Activated T-cell treated with anti-CD3 and anti-CD28 coated beads, Interleukin-2, amount 50 U/mL, for 72 hours (primary cell): ENCODE measurements at places on chromosomes 6 and 20. TPM values are rescaled to one million over a fixed set of nuclear protein-coding genes. Genes with fewer than 3 reads are reported as not detected.

DNA sequence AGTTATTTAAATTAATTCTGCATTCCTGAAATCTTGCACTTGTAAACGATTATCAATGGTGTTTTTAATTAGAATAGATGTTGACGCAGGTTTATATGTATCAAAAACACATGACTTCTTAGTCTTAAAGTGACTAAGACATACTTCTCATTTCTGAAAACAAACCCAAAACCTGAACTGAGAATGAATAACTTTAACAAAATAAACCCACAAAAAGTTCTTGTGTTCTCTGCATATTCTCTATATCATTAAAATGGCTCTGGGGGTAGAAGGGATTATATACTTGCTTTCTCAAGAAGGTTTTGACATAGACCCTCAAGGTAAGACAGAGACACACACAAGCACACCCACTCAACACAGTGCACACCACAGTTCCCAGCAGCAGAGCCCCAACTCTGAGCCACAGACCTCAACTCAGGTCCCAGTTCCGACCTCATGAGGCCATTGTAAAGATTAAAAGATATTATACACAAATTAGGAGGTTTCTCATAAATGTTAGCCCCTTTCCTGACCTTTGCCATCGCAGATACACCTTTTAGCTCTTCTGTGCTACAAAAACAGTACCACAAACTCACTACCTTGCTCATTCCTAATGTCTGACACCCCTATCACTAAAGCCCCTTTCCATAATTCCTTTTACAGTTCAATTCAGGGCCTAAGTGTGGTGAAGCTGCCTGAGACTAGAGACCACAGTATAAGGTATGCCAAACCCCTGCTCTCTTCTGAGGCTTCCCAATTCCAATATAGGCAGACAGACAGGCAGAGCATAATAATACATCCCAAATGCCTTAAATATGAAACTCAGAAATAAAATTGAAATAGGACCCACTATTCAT, 267.8 kb downstream of the PTPRK start:
- peak overlapping the region; percentile 25 for H3K4me3 ChIP-seq
- peak overlapping the region; percentile 79 for H3K27ac ChIP-seq
- H3K4me1 ChIP-seq: peaks cover 21% of the 10 kb centered on the region
- DNase-seq: peak; percentile 43
- peaks cover 1% of the 10 kb centered on the region for H3K36me3 ChIP-seq

DNA sequence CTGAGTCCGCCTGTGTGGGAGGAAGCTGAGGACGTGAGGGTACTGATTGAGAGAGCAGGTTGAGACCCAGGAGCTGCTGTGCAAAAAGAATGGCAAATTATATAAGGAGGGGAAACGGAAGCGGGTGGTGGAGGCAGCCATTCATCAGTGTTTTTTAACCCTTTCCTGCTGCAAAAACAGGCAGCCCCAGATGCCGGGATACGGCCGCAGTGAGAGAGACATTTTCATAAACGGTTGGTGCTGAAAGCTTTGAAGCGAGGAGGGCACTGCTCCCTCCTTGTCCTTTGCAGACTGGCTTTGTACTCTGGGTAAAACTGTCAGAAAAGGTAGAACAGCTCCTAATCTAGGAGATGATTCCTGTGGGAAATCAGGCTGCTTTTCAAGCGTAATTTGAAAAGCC, 56.4 kb downstream of the TTI1 start:
- H3K4me1 ChIP-seq: peaks cover 6% of the 10 kb centered on the region
- no peaks in the 10 kb centered on the region for H3K27me3 ChIP-seq
- no peak overlapping the region for H3K27ac ChIP-seq
- H3K4me3 ChIP-seq: no peak overlapping the region
- DNase-seq: no peak

GRCh38 chr6:132484680-132485018, 28.3 kb downstream of the STX7 start:
- no peaks in the 10 kb centered on the region for H3K27me3 ChIP-seq
- H3K36me3 ChIP-seq: no peaks in the 10 kb centered on the region
- H3K27ac ChIP-seq: no peak overlapping the region
- peaks cover 21% of the 10 kb centered on the region for H3K4me1 ChIP-seq
- no peak overlapping the region for H3K4me3 ChIP-seq

- H3K4me1 ChIP-seq: no peaks in the 10 kb centered on the region
- H3K27ac ChIP-seq: no peak overlapping the region
- no peak overlapping the region for H3K4me3 ChIP-seq
- DNase-seq: no peak
- H3K36me3 ChIP-seq: peaks cover 3% of the 10 kb centered on the region
- H3K27me3 ChIP-seq: peaks cover 13% of the 10 kb centered on the region
Observed at GRCh38 chr6:170471491-170471890, 81.6 kb downstream of the PSMB1 start.

DNA sequence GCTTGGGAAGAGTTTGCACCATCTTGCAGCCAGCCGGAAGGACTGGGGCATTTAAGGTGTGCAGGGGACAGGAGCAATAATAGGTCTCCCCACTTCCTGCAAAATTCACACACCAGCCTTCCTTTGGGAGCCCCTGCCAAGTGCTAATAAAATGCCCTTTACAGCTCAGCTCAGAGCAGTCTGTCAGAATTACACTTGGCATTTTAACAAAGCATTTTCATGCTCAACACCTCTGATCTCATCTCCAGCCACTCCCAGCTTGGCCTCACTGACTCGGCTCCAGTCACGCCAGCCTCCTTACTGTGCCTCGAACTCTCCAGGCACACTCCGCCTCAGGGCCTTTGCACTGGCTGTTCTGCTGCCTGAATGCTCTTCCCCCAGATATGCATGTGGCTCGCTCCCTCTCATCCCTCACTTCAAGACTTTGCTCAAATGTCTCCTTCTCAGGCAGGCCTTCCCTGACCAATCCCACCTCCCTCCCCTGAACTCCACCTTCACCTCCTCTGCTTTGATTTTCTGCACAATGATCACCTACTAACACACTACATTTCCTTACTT, 43.7 kb downstream of the GRM4 start:
- H3K27me3 ChIP-seq: no peaks in the 10 kb centered on the region
- DNase-seq: no peak
- H3K4me1 ChIP-seq: no peaks in the 10 kb centered on the region
- H3K36me3 ChIP-seq: no peaks in the 10 kb centered on the region
- H3K27ac ChIP-seq: no peak overlapping the region

DNA sequence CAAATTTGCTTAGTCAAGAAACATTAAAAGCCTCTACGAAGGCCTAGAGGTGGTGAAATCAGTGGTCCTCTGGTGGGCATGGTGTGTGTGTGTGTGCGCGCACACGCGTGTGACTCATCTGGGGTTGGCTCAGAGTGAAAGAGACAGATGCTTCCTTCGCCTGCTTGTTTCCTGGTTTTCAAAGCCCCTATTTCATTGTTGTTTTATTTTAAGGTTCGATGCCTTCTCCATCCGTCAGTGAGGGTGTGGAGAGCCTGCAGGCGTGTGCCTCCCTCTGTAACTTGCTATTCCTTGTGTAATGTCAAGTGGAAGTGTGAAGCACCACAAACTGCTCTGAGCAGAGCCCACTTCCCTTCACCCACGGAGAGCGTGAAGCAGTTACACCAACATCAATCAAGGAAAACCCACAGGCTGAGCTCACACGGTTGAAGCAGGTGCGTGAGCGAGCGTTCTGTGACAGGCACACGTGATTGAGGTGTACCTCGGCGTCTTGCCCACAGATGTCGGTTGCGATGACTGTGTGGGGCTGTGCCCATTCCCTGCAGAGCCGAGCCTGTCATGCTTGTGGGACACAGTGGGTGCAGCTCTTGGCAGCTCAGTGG, 233.9 kb downstream of the PRL start:
- peaks cover 71% of the 10 kb centered on the region for H3K4me1 ChIP-seq
- peak; percentile 71 for DNase-seq
- H3K36me3 ChIP-seq: no peaks in the 10 kb centered on the region
- peak overlapping the region; percentile 84 for H3K27ac ChIP-seq

DNA sequence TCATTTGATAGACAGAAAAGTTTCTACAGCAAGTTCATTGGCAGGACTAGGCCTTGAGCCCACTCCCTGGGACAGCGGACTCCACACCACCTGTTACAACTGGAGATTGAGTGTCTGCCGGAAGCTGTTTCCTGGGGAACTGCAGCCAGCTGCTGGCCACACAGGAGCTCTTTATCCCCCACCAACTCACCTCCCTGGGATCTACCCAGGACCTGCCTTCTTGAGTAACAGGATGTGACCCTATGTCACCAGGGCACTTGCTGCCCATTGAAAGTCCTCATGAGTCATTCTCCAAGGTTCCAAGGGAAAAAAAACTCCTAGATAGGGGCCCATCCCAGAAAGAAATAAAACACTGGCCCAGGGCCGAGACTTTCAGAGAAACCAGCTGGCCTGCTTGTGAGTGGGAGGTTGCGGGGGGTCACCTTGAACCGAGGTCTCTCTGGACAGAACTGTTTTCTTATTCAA, 37.4 kb upstream of the SLC9A8 start:
- H3K4me1 ChIP-seq: peaks cover 35% of the 10 kb centered on the region
- peaks cover 24% of the 10 kb centered on the region for H3K27me3 ChIP-seq
- H3K36me3 ChIP-seq: no peaks in the 10 kb centered on the region
- no peak overlapping the region for H3K27ac ChIP-seq
- DNase-seq: no peak
- H3K4me3 ChIP-seq: no peak overlapping the region

GRCh38 chr20:2807019-2807418, 6.6 kb upstream of the CPXM1 start:
- no peaks in the 10 kb centered on the region for H3K36me3 ChIP-seq
- no peak overlapping the region for H3K27ac ChIP-seq
- H3K4me3 ChIP-seq: no peak overlapping the region
- peaks cover 58% of the 10 kb centered on the region for H3K27me3 ChIP-seq
- no peak for DNase-seq

Gene SLC13A3
- 0.21 TPM for total RNA-seq

DNA sequence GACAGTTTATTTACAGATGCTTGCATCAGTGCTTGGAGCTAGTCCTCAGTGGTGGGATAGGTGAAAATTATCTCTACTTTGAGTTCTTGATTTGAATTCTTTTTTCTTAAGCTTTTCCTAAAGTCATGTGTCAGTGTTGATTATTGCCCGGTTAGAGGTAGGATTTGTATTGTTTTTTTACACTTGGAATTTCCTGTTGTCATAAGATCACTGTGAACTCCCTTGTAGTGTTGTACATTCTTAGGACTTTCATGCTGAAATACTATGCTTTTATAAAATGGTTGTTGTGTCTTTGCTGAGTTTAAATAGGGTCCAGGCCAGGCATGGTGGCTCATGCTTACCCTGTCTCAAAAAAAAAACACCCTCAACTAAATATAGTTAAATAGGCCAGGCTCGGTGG, 20.3 kb downstream of the ASXL1 start:
- H3K4me1 ChIP-seq: peaks cover 4% of the 10 kb centered on the region
- H3K27ac ChIP-seq: peak overlapping the region; percentile 33
- no peak overlapping the region for H3K4me3 ChIP-seq
- peaks cover 2% of the 10 kb centered on the region for H3K36me3 ChIP-seq

GRCh38 chr20:24971376-24972101, 21.0 kb downstream of the APMAP start:
- no peak overlapping the region for H3K27ac ChIP-seq
- H3K4me1 ChIP-seq: no peaks in the 10 kb centered on the region
- peaks cover 44% of the 10 kb centered on the region for H3K36me3 ChIP-seq
- H3K27me3 ChIP-seq: no peaks in the 10 kb centered on the region
- no peak for DNase-seq

DNA sequence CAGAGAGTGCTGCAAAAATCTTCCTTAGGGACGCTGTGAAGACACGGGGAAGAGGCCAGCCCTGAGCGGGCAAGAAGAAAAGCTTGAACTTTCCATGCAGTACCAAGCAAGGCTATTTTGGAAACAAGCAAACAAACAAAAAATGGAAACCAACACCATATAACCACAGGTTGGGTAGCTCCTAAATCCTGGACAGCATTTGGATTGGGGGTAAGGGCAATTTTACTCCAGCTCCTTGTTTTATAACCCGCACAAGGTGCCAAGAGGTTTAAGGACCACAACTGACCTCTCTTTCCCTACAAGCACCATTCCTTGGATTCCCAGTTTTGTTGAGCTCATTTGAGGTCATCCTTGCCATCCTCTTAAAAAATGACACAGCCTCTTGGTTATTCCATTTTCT, 31.4 kb upstream of the SMIM29 start:
- no peak overlapping the region for H3K27ac ChIP-seq
- no peak for DNase-seq
- H3K4me1 ChIP-seq: peaks cover 10% of the 10 kb centered on the region
- H3K36me3 ChIP-seq: no peaks in the 10 kb centered on the region
- H3K4me3 ChIP-seq: no peak overlapping the region
- H3K27me3 ChIP-seq: no peaks in the 10 kb centered on the region

- no peaks in the 10 kb centered on the region for H3K36me3 ChIP-seq
- no peaks in the 10 kb centered on the region for H3K27me3 ChIP-seq
- H3K27ac ChIP-seq: no peak overlapping the region
- DNase-seq: no peak
Observed at GRCh38 chr6:35977308-35977707, 47.1 kb downstream of the SLC26A8 start.

- peaks cover 2% of the 10 kb centered on the region for H3K36me3 ChIP-seq
- no peaks in the 10 kb centered on the region for H3K4me1 ChIP-seq
- H3K4me3 ChIP-seq: no peak overlapping the region
- H3K27me3 ChIP-seq: no peaks in the 10 kb centered on the region
Observed at GRCh38 chr20:8798505-8798904, 270.4 kb upstream of the PLCB4 start.

Gene VNN1
- total RNA-seq: not detected

DNA sequence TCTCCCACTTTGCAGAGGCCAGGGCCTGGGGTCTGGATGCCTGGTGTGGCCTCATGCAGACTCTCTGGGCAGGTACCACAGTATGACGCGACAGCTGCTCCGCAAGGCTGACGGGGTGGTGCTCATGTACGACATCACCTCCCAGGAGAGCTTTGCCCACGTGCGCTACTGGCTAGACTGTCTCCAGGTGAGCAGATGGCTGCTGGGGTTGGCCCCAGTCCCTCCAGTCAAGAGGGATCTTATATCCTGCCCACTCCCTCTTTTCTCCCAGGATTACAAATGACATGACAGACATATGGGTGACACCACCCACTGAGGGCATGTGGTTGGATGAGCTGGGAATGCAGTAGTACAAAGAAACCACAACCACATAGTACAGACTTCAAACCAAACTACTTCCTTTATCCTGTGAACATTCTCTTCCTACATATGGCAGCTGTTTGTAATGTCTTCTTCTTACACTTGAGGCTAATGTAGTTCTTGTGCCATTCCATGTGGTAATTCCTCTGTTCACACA, 29.9 kb downstream of the RAB44 start:
- DNase-seq: no peak
- no peak overlapping the region for H3K27ac ChIP-seq

- no peak for DNase-seq
- no peak overlapping the region for H3K4me3 ChIP-seq
- no peaks in the 10 kb centered on the region for H3K4me1 ChIP-seq
- no peaks in the 10 kb centered on the region for H3K36me3 ChIP-seq
Observed at GRCh38 chr6:47016261-47016660, 25.9 kb downstream of the ADGRF1 start.

Gene HCRTR2
- total RNA-seq: not detected

GRCh38 chr20:43844778-43845614, 69.7 kb upstream of the TOX2 start:
- peaks cover 48% of the 10 kb centered on the region for H3K4me1 ChIP-seq
- no peak overlapping the region for H3K27ac ChIP-seq
- peak; percentile 14 for DNase-seq
- H3K36me3 ChIP-seq: no peaks in the 10 kb centered on the region
- H3K4me3 ChIP-seq: peak overlapping the region; percentile 47
- peaks cover 22% of the 10 kb centered on the region for H3K27me3 ChIP-seq
